Nasal cavity respiratory epithelium epithelial cell of viscerocranial mucosa (primary cell): ENCODE measurements at places on chromosomes 16 and 17. TPM values are rescaled to one million over a fixed set of nuclear protein-coding genes. Genes with fewer than 3 reads are reported as not detected.

Gene CDRT15
- total RNA-seq = not detected in 2 replicates

Gene SLC6A2
- 1.0 and 1.4 TPM in 2 replicates for total RNA-seq

Gene CDC6
- 1.4 and 8.2 TPM in 2 replicates for total RNA-seq

Gene VWA3A
- not detected in 2 replicates for total RNA-seq

Gene TBC1D28
- total RNA-seq = not detected in 2 replicates

Gene ENPP7
- not detected in 2 replicates for total RNA-seq

Gene FNDC8
- total RNA-seq = not detected in 2 replicates
